ENCODE measurements at places on chromosomes 11 and 22.

DNA sequence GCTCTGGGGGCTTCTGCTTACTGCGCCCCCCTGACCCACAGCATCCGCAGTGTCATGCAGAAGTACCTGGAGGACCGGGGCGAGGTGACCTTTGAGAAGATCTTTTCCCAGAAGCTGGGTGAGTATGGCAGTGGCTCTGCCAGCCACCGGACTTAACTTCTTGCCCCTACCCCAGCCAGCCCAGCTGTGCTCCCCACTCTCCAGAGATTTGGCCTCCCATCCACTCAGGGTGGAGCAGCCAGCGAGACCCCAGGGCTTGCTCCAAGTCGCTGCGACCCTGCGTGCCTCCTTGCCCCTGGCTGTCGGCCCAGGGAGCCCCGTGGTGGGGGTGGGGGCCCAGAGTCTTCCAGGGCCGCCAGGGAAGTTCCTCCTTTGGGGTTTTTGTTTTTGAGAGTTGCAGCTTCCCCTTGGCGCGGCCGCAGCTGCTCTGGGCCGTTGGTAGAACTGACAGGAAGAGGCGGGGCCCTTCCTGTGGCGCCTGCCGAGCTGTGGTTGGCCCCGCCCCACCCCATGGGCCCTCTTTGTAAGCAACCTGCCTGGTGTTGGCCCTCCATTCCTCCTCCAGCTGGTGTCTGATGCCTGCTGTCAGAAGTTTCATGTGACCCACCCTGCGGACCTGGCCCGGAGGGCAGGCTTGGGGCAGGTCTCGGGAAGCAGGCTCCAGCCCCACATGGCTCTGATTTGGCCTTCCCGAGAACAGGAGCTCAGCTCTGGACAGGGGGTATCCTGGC, 11.1 kb downstream of the GRK2 start:
- DNase-seq, result no peak

DNA sequence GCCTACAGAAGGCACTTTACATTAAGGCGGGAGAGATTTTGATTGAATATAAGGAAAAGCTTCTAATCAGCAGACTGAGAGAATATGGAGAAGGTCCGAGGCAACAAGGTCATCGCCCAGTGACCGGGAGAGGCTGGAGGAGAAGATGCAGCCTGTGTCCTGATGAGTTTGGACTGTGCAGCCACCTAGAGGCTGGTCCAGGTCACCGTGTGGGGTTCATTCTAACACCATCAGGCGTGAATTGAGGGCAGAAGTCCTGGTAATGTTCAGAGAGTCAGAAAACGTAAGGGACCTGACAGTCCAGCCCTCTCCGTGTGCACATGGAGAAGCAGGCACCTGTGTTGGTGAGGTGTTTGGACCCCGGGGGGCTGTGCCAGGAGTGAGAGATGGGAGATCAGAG, 102.7 kb downstream of the FEZ1 start:
- no peak for DNase-seq

DNA sequence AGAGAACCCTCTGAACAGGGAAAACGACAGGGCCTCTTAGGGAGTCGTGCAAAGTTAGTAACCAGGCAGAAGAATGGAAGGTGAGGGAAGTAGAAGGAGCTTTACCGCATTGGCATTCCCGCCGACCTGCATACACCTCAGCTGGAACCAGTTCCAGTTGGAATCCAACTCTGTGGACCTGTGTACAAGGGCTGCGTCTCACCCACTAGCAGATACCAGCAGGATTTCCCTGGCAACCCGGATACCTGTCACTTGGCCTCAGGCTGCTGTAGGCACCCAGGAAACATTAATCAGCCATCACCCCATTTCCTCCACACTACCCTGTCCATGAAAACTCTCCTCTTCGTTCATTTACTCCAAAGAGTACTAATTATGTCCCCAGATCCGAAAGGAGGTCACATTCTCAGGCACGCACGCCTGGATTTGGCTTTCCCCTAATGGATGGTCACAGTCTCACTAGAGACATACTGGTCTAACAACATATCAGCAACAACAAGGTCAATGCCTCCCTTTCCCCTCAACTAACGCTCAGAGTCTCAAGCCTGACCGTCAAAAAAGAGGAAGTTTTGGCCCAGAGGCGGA, 842 bp downstream of the ARFGAP2 start:
- DNase-seq, result no peak

GRCh38 chr11:122872046-122872445, 10.5 kb upstream of the JHY start:
- DNase-seq, result no peak

DNA sequence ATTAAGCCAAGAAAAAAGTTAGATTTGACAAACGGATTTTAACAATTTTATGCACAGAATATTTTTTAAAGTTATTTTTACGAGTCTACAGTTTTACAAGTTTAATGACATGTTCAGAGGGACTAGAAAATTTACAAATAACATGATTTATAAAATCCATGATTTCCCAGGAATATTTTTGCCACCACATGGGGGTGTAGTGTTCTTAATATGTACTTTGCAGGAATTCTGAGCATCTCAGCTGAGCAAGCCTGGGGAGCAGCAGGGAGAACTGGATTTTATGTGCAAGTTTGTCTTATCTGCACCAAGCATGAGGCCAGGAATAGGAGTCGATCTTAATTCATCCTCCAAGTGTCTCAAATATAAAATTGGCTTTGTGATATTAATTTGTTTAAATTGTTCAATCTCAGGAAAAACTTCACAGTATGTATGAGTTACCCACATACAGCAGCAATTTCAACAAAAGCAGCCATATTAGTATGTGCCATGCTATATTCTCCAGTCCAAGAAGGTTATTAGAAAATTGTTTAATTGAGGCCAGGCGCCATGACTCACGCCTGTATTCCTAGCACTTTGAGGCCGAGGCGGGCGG, 826.3 kb downstream of the DLG2 start:
- peak; percentile 1 for DNase-seq

DNA sequence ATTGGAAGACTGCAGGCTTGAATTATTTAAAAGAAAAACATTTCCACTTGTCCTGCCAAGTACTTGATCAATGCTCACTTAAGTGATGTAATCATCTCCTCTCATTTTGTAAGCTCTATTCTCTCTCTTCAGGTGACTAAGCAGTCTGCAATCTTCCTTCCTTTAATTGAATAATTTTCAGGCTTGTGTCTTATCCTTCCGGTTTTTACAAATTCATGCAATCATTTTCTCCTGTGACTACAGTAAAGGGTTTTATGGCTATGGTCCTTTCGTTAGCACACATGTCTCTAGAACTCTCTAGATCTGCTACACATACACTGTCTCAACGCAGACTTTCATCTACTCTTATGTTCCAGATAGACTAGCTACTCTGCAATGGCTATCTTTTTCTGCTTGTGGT, 12.6 kb upstream of the UPB1 start:
- no peak for DNase-seq

DNA sequence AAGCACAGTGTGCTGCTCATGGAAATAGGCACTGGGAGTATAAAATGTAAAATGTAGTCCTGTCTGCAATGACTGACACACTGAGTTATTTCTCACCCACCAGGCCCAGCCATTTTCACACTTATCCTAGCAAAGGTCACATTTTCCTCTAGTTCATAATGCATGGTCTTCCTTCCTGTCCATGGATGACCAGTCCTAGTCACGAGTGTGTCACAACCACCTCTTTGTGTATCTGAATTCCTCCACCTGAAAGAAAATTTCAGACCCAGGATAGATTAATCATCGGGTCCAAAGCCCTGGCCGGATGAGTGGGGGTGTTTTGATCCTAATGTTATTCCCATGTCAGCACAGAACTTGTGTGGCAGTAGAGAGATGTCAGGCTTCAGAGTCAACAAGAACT, at the start of gene MRGPRX4:
Gene MRGPRX4, plus strand, starts transcription at position 172 of the 400 bp plus-strand sequence. CDS start 420 bp downstream, outside the sequence.
- no peak for DNase-seq

DNA sequence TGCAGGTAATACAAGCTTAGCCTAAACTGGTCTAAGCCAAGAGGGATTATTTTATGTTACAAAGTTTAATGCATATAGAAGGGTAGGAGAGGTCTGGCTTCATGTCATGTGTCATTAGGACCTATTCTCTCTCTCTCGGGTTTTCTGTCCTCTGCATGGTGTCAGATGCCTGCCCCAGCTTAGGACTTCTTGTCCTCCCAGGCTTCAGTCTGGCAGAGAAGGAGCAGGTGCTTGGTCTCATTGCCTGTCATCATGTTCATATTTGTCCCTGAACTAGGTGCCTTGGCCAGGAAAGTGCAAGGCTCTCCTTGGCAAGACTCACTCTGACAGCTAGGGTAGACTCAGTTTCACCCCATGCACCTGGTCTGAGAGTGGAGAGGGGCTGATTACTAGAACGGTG, 126.3 kb downstream of the ADAMTS15 start:
- no peak for DNase-seq

DNA sequence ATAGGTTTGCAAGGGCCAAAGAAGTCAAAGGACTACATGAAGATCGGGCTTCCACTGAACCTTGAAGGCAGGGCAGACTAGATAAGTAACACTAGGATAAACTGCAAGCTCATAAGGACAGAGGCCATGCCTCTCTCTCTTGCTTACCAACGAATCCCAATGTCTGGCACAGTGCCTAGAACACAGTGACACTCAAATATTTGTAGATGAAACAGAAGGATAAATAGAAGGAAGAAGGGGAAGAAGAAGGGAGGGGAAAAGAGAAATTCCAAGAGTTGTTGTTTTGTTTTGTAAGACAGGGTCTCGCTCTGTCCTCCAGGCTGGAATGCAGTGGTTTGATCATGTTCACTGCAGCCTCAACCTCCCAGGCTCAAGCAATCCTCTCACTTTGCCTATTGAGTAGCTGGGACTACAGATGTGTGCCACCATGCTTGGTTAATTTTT, 26.9 kb downstream of the SIK3 start:
- DNase-seq, result peak; percentile 39

GRCh38 chr11:18590571-18590970, 2.0 kb upstream of the UEVLD start:
- no peak for DNase-seq

DNA sequence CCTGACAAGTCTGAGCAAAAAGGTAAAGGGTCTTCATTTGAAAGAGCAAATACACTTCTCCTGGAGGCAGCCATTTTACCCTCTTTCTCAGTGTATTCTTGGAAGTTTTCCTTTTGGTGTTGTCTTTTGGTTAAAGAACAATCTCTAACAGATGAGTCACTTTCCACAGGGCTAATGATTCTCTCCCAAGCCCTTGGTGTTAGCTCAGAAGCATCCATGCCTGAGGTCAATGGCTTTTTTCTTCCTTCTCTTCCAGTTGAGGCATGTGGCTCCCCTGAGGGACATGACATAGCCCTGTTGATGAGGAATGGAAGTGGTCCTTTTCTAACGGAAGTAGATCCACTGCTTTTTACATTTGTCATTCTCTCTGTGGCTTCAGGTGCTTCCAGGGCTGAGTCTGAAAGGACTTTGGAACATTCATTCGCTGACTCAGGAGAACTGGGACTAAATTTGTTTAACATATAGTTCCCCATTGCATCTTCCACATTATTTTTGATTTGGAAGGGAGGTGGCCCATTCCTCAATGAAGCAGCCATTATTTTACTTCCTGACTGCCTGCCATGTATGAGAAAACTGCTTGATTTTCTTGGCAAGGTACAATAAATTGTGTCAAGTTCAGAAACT, 13.8 kb upstream of the POGLUT3 start:
- no peak for DNase-seq

DNA sequence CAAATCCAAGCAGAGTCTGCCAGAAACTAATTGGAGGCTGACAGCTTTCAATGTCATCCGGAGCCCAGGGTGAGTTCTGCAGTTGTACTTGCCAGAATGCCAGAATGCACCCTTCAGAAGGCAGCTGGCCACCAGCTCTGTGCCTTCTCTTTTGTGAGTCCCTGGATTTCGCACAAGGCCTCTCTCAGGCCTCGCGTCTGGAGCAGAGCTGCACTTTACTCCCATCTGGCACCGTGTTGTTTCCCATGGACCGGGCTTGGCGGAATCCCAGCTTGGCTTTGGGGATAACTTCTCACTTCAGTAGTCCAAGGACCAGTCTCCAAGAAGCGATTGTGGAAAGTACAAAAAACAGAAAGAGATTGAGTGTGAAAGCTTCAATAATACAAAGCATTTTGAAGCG, 451.3 kb upstream of the KIRREL3 start:
- no peak for DNase-seq

GRCh38 chr11:76763573-76764346, 19.4 kb upstream of the TSKU start:
- no peak for DNase-seq

DNA sequence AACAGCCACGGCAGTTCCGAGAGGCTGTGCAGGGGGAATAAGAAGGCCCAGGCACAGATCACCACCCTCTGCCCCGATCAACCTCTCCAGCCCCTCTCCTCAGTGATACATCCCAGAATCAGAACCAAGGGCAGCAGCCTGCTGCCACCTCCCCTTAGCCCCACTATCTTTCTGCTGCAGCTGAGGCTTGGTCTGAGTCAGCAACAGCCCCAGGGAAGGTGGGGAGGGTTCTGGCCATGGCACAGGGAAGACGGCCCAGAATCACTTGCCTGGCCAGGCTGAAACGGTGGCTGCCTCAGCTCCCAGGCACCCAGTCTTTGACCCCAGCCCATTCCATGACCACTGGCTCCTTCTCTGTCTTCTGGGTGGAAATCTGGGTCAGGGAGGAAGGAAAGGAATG, 2.3 kb downstream of the CHID1 start:
- DNase-seq, result no peak

GRCh38 chr11:8090756-8091155, 9.7 kb downstream of the TUB start:
- DNase-seq, result peak; percentile 33

- DNase-seq, result no peak
Observed at GRCh38 chr11:29809121-29809520, 207.7 kb downstream of the KCNA4 start.

- DNase-seq, result peak; percentile 45
Observed at GRCh38 chr11:75667255-75667830, 1.5 kb downstream of the MAP6 start.

Measured in NCI-H1105 (cell line).